ENCODE measurements at places on chromosomes 2 and 18.
A peak's percentile ranks its signal among the peaks of the same experiment; 100 is the strongest.

DNA sequence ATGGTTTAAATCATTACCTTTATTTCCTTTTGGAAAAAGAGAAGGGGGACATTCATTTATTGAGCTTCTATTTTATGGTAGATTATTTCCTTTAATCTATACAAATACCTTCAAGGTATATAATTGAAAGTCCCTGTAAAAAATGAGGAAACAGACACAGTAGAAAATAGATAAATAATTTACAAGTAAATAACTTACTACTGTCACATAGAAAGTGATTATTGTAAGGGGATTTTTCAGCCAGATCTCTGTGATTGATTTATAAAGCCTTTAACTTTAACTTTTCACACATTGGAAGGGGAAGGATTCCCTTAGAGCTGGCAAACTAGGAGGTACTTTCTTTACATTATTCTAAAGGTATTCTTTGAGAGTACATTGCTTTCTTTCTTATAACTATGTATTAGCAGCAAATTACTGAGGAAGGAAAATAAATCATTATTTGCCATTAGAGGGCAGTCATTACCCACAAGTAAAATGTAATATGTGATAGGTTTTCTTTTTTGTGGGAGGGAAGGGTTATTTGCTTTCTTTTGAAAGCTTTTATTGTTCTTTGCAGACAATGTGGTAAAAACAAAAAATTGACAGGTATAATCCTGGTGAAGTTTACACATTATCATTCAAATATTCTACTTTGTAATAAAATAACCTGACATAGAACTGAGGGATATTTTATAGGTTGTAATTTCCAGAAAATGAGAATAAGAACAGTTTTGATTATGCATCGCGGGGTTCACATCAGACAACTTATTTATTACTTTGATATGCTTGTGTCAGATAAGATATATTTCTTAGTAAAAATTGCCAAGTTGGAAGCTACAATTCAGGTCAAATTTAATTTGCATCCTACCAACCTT is 24.8 kb upstream of the RPE start:
- no peak for DNase-seq

DNA sequence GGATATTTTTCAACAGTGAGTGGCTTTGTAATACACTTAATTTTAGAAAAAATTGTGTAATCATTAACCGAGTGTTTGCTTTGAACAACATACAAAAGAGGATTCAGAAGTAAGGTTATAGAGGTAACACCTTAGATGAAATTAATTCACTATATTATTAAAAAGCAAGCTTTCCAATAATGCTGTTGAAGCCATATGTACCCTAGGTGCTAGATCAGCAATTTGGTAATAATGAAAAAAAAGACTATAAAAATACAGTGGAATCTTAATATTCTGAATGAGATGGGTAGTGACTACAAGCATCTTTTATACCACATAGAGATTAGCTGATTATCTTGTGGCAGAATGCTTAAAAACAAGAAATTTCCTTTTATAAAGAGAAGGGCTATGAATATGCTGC is 115.1 kb upstream of the FAM136A start:
- DNase-seq = no peak

DNA sequence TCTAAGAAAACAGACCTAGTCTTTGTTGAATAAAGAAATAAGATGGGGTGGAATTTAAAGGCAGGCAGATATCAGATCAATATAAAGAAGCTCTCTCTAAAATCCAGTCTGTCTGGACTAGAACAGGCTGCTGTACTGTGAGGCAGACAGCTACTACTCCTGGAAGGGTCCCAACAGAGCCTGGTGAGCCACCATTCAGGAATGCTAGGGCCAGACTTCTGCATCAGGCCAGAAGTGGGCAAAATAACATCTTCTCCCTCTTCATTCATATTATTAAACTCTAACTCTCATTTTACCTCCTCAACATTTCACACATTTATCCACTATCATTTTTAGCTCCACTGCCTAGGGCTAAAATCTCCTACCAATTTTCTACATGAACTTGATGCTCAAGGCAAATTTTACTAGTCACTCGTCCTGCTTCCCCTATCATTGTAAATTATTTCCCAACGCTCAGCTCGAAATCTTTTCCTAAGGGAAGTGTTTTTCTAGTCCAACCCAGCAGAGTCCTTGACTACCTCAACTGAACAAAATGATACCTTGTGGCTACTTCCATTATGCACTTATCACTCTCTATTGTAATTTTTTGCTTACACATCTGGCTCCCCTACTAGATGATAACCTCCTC is 45.2 kb upstream of the GLS start:
- DNase-seq = no peak

DNA sequence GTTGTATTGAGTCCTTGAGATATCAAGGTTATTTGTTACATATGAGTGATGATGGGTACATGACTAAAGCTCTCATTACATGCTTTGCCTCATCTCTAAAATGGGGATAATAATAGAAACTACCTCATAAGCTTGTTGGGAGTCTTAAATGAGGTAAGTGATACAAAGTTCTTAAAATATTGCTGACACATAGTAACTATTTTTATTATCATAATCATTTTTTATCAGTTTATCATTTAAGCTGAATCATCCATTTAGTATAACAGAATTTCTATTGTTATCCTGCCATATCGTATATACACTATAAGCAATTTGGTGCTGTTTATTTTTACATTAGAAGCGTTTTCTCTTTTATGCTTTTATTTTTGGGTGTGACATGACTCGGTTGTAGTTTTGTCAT is 871.1 kb downstream of the LRP1B start:
- no peak for DNase-seq

DNA sequence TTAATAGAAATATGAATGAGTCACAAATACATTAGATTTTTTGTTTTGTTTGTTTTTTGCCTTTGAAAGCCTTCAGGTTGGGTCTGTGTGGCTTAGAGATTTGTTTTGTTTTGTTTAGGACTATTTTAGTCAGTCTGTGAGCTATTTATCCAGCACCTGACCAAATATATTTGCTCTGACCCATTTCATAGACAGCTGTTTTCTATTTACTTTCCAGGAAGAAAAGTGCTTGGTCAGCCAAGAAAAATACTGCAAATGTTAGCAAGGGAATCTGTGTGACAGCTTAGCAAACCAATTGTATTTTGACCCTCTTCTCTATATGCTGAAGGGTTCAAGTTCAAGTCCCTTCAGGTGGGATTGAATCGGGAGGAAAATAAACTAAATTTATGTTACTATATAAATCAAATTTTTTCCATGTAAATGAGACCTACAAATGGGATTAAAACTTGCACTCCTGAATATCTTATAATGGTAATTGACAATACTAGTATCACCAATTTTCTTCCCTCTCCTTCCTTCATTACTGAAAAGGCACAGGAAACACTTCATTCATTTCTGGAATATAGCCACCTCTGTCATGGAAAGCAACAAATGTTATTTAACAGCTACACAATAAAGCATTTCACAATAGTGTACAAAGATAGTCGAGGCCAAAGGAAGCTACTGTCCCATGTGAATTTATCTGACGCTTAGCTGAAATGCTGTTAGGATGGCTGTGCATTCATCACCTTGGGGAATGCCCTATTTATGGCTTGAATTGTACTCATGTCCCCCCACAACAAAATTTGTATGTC is 23.1 kb upstream of the KLF7 start:
- no peak for DNase-seq

GRCh38 chr2:144541396-144541795 is 21.5 kb upstream of the ZEB2 start:
- no peak for DNase-seq

DNA sequence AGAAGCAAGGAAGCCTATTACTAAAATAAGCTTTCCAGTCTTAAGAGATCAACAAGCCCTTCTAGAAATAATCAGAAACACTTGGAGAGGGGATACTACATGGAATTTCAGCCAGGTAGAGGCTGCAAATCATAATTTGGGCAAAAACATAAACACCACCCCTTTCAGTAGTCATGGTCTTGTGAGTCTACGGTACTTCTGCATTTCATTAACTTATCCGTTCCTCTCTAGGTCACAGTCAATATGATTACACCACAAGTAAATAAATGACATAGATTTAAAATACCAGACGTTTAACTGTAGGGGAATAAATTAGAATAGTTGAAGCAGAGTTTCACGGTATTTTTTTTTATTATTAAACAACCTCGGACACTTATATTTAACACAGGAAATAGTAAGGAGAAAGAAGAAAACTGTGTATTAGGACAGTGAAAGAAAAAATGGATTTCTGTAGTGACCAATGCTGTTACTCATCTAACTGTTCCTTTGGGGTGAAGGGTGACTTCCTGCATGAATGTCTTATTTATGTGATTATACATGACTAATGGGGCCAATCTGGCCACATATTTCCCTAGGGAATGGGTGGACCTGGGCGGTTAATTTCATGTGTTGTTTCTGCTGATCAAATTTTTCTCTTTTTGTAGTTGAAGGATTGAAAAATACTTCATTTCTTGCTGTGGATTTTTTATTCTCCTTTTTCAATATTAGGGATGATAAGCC is 456.6 kb upstream of the UBE2E3 start:
- DNase-seq = no peak

DNA sequence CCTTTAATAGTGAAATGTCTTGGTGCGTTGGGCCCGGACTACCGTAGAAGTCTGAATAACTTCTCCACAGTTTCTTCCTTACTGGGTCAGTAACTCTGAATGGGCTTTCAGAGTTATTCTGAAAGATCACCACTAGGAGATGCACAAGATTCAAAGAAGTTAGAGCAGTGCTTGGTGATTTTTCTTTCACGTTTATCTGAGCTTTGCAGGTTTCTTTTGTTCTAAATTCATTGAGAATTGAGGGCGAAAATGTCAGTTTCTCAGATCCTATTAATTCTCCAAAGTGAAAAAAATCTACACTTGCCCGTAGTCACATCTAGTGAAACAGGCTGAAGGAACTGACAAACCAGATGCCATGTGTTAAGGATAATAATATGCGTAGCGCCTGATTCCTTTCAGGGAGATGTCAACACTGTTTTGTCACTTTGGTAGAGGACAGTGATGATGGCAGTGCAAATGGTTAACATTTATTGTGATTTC is 70.1 kb downstream of the QPCT start:
- peak; percentile 58 for DNase-seq

- no peak for DNase-seq
Observed at GRCh38 chr18:48902856-48903601, 47.7 kb downstream of the SMAD7 start.

- DNase-seq = no peak
Observed at GRCh38 chr2:9961013-9961412, 9.5 kb downstream of the GRHL1 start.

GRCh38 chr2:34365932-34366331 is 766.8 kb upstream of the FAM98A start:
- no peak for DNase-seq

DNA sequence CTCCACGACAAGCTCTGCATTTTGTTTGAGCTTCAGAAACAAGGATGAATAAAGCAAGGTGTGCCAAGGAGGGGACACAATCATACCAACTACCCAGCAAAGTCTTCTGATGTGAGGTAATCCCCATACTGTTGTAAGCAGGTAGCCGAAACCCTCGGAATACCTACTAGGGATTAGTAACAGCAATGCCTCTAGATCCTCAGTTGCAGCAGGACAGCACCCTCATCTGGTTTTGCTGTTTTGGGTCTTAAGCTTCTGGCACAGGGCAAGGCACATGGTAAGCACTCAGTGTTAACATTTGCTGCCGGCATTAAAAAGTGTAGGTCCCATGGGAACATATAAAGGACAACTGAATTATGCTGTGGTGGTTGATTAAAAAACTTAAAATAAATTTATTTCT is 16.0 kb upstream of the LINC00305 start:
- no peak for DNase-seq

- DNase-seq = no peak
Observed at GRCh38 chr18:40216856-40217255, 1738.2 kb upstream of the PIK3C3 start.

DNA sequence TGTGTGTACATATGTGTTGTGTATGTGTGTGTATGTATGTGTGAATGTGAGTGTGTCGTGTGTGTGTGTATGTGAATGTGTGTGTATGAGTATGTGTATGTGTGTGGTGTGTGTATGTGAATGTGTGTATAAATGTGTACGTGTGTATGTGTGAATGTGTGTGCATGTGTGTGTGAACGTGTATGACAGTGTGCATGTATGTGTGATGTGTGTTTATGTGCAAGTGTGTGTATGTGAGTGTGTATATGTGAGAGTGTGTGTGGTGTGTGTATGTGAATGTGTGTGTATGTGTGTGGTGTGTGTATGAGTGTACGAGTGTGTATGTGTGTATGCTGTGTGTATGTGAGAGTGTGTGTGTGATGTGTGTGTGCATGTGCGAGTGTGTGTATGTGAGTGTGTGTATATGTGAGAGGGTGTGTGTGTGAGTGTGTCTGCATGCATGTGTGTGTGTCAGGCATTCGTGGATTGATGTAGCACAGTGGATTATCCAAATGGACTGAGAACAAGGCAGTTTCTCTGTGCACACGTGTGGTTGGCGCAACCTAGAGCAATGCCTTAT is 127.2 kb downstream of the SH3BP4 start:
- no peak for DNase-seq

DNA sequence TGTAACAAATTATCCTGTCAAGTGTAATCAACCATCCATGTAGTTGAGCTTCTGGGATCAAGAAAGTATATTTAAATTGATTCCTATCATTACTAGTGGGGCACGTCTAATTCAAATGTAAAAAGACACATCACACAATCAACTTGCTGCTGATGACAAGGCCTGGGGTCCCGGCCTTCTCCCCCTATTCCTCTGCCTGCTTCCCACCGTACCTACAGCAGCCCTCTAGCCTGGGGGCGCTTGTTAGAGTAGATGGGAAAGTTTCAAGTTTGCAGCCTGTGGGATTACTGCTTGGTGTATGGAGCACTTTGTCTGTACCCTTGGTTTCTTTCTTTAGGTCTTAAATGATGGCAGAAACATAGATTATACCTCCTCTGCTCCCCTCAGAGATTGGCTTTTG is 333.3 kb upstream of the KYNU start:
- DNase-seq = no peak

DNA sequence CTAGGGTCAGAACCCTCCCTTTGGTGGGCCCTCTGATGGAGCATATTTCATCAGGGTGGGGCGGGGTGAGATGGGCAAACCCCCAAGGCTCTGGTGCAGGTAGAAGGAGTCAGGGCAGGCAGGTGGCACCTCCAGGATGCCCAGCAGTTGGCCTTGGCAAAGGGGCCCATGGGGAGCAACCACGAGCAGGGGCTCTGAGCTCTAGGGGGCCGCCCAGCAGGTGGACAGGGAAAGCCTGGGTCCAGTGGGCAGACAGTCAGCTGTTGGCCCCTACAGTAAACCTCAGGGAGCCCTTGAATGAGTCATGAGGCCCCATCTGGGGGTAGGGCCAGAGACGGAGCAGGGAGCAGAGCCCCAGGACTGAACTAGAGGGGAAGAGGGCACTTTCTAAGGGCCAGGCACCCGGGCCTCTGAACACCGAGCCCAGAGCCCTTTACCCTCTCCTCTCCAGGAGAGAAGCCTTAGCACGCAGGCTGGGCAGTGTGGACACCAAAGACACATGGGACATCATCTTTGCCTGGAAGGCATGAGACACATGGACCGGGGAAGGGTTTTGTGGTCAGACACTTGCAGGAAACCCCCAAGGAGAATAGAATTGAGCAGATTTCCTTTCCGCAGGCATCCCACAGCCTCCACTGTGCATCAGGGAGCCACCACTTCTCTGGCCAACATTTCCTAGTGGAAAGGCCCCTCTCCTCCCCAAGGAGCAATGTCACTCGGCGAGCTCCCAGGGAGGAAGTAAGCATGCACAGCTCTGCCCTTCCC is 257.3 kb downstream of the GLI2 start:
- no peak for DNase-seq

All from CD4-positive, CD25-positive, alpha-beta regulatory T cell (primary cell).